ENCODE measurements at places on chromosomes 16 and 17. TPM values are rescaled to one million over a fixed set of nuclear protein-coding genes. Genes with fewer than 3 reads are reported as not detected.
A peak's percentile ranks its signal among the peaks of the same experiment; 100 is the strongest.

DNA sequence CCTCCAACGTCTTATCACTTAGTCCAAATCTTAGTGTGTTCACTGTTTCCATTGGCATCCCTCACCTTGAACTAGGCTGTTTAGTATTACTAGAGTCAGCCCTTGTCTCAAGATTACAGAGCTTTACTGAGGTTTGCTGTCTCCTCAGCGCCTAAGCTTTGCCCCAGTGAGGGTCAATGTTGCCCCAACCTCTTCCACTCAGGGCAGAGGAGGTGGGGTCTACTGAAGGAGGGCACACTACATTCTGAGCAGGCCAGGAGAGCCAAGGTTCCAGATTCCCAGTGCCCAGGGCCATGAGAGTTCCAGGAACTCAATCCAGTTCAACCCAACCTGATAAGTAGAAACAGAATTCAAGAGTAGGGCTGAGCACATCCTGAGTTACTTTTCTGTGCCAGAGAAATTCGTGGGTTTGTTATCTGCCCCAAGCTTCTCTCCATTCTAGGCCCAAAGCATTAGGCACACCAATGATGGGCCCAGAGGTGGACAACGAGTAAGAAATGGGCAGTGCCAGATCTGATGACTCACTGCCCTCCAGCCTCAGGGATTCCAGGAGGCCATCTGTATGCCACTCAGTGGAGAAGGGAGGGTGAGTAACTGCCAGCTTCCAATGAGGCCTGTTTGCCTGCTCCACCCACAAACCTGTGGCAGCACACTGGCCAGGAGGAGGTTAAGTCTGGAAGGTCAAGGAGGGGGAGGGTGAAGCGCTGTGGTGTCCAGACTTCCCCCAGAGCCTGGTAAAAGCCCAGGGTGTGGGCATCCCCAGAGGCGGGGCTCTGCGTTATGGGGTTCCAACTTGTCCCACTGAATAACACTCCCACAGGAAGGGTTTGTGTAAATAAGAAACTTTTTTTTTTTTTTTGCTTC is 8.2 kb downstream of the TUBG2 start:
- no peak for DNase-seq
- no peak overlapping the region for H3K4me3 ChIP-seq
- peaks cover 16% of the 10 kb centered on the region for H3K27me3 ChIP-seq
- H3K27ac ChIP-seq = no peak overlapping the region
- peaks cover 9% of the 10 kb centered on the region for H3K4me1 ChIP-seq

DNA sequence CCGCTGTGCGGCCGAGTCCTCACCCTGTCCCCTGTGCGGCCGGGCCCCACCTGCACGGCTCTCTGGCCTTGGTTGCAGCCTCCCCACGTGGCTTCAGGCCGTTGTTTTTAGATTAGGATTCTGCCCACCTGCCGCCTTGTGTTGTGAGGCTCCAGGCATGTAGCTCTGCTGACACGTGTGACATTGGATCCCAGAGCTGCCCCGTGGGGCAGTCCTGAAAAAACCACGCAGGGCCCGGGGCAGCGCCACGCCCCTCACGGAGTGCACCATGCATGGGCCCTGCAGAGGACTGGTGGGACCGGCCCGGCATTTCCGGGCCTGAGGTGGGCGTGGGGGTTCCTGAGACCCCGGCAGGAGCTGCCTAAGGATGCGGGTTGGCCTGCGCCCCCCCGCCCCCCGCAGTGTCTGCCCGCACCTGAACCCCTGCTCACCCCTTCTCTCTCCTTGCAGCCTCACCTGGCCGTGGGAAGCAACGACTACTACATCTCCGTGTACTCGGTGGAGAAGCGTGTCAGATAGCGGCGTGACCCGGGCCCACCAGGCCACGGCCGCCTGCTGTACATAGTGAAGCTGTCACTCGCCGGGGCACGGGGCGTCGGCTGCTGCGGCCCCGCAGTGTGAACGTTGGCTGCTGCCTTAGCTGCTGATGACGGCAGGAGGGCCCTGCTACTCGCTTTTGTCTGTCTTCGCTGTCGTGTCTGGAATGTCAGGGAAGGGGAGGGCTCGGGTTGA is 27.7 kb upstream of the CHMP6 start:
- no peak overlapping the region for H3K27ac ChIP-seq
- no peak for DNase-seq
- peaks cover 7% of the 10 kb centered on the region for H3K36me3 ChIP-seq
- no peak overlapping the region for H3K4me3 ChIP-seq
- no peaks in the 10 kb centered on the region for H3K27me3 ChIP-seq

GRCh38 chr16:568401-569258 is 1.1 kb upstream of the PIGQ start:
- no peaks in the 10 kb centered on the region for H3K36me3 ChIP-seq
- peaks cover 28% of the 10 kb centered on the region for H3K4me1 ChIP-seq
- H3K27me3 ChIP-seq = no peaks in the 10 kb centered on the region
- no peak for DNase-seq

DNA sequence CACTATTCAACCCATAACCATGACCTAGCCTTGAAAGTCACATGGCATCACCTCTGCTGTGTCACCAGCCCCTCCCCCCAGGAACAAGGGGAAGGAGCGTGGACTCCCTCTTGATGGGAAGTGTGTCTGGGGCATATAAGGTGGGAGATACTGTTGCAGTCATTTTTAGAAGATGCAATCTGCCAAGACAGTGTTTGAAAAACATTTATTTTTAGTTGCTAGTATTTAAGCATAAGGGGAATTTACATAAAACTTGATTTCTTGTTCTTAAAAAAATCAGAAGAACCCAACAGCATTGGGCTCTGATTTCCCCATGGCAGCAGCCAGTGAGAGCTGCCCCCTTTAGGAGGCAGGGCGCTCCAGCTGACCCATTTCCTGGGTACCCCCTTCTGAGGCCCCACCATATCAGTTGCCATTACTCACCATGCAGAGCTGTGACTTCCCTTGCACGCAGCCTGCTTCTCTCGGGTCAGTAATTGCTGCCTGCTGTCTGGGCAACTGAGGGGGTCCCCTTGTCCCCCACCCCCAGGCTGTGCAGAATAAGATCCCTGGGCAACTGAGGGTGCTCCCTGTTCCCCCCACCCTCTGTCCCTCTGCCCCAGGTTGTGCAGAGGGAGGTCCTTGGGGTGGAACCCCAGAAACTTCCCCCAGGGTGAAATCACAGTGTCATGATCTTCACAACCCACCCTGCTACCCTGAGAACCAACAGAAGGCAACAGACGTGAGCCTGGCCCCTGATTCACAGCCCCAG is 11.8 kb upstream of the CDC42EP4 start:
- no peak overlapping the region for H3K4me3 ChIP-seq
- no peak overlapping the region for H3K27ac ChIP-seq
- no peaks in the 10 kb centered on the region for H3K27me3 ChIP-seq
- no peaks in the 10 kb centered on the region for H3K36me3 ChIP-seq
- no peaks in the 10 kb centered on the region for H3K4me1 ChIP-seq
- DNase-seq = no peak

GRCh38 chr16:55832773-55833691 is at the start of gene CES1:
TSS of gene CES1 (minus strand) at chr16:55833096. CDS start at chr16:55833055, 41 bp downstream.
- H3K4me3 ChIP-seq = no peak within 1 kb of the TSS
- peaks cover 47% of the 10 kb centered on the region for H3K4me1 ChIP-seq
- no peaks in the 10 kb centered on the region for H3K27me3 ChIP-seq
- peak within 1 kb of the TSS; percentile 75 for H3K27ac ChIP-seq
- peak; percentile 47 for DNase-seq

USP10 gene
- 33.5 TPM for polyA plus RNA-seq
